ENCODE measurements at places on chromosomes 4 and X.

DNA sequence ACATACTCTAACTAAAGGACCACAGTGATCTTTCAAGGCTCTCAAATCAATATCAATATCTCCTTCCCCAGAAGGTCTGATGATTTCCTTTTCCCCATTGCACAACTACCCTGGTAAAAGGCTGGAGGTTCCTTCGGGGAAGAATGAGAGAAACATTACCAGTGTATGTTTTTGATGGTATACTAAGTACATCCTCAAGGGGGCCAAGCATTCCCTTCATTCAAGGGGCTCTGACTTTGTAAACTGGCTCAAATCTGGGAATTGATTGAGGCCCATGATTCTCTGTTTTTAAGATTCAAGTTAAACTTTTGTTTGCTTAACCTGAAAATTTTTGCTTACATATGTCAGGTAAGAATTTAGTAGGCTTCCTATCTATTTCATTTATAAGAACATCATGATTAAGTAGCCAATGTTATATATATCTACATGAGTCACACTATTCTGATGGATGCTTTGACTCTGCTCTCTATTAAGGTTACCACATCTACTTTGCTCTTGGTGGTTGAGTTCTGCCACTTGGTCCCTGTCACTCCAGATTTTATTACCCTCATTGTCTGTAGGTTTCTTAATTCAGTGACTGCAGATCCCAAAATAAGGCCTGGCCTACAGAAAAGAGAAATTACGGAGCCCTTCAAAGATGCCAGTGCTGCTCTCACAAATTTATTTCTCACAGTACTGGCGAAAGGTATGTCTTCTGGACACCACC lies 16.4 kb upstream of the GUCY1B1 start:
- DNase-seq: no peak

DNA sequence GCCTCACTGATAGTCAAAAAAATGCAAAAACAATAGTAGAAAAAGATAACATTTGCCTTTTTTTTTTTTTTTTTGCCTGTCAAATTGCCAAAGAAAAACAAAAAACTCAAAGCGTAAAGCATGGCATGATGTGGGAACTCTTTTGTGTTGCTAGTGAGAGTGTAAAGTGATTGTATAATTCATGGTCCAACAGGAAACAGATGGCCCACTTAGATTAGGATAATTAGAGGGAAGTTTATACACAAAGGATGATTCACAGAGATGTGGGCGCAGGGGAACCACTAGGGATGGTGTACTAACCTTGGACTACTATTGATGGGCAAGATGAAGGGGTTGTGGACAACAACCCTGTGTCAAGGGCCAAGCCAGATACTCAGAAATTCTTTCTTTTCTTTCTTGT lies 16.4 kb downstream of the MCUB start:
- no peak for DNase-seq

GRCh38 chr4:18571301-18571761 lies 549.8 kb upstream of the LCORL start:
- DNase-seq: no peak

DNA sequence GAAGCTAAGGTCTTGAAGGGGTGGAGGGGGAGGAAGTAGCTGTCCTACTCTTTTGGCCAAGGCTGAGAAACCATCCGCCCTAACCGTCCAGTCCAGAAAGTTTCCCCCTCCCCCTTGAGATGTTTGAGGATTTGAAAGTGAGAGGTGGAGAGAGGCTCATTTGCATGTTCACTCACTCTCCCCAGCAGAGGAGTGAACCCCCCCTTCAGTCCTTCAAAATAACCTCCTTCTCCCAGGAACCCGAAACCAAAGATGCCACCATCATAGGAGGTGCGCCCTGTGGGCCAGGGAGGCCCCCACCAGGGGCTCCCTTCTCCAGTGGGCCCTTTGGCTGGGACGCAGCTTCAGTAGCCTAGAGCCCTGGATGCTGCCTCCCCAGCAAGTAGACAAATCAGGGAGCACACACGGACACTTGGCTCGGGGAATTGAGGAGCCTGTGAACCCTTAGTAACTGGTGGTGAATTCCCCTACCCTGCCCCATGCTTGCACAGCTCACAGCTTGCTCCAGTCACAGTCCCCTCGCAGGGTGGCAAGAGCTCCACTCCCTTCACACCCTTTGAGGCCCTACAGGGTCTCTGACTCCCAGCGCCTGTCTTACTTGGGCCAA lies 25.6 kb downstream of the ELF4 start:
- DNase-seq: no peak

DNA sequence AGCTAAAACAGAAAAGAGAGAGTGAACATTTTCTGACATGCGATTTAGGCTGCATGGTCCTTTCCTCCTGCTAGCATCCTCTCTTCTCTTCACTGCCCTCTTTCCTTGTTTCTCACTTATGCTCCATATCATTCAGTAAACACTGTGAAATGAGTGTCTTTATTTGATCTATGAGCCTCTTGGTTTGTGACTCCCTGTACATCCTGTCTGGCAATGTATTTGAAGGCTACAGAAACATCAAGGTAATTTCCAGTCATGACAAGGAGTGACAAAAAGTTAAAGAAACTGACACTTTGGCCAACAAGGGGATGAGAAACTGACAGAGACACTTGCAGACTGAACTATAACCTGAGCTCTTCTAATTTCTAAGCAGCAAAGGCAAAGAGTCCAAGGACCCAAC lies 8.7 kb downstream of the FTHL17 start:
- no peak for DNase-seq

- no peak for DNase-seq
Observed at GRCh38 chr4:184795214-184795844, 30.4 kb downstream of the ACSL1 start.

DNA sequence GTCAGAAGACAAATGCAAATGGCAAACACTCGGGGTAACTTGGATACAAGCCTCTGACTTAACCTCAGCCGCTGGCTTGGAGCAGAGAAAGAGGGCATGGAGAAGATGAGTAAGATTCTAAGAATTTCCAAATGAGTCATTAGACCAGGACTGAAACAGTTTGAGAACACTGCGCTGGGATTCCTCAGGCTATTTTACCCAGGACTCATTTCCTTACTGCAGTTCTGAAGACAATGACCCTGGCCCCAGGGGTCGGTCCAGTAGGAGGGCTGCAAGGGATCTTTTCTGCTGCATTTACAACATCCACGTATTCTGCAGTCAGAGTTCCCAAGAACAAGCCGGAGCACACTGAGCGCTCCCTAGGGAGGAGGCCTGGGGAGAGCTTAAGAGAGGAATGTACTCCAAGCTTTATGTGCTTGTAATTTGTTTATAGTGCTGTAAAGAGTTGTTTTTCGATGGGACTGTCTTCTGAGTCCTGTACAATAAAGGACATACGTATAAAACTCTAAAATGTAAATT lies 27.3 kb upstream of the SORBS2 start:
- no peak for DNase-seq

- no peak for DNase-seq
Observed at GRCh38 chr4:105179539-105180401, 33.1 kb downstream of the TET2 start.

DNA sequence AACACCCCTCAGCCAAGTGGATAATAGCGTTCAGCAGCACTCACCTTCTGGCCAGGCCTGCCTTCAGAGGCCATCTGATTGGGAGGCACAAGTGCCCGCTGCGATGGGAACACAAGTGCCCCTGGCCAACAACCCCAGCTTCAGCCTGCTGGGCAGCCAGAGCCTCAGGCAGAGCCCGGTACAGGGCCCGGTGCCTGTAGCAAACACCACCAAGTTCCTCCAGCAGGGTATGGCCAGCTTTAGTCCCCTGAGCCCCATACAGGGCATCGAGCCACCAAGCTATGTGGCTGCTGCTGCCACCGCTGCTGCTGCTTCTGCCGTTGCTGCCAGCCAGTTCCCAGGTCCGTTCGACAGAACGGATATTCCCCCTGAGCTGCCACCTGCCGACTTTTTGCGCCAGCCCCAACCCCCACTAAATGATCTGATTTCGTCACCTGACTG lies 55.9 kb upstream of the MTM1 start:
- peak; percentile 59 for DNase-seq

- DNase-seq: no peak
Observed at GRCh38 chr4:77776182-77777134, 42.7 kb downstream of the CNOT6L start.

DNA sequence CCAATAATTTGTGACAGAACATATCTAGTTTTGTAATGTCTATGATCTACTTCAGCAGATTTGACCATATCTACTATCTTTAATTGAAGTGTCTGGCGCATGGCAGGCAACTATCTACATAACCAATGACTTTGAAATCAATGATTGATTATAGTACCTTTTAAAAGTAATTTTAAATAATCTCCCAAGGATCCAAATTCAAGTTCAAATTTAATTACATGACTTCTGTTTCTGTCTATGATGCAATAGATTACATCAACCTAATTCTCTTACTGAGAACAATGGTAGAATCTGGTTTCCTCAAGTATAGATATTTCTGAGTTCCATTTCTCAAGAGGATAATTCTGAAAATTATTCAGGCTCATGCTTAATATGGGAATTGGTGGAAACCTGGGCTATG lies 177.4 kb upstream of the IL15 start:
- no peak for DNase-seq

GRCh38 chrX:18146954-18147353 lies 73.7 kb downstream of the BEND2 start:
- no peak for DNase-seq

GRCh38 chrX:104137496-104137895 lies 19.3 kb downstream of the SLC25A53 start:
- no peak for DNase-seq

DNA sequence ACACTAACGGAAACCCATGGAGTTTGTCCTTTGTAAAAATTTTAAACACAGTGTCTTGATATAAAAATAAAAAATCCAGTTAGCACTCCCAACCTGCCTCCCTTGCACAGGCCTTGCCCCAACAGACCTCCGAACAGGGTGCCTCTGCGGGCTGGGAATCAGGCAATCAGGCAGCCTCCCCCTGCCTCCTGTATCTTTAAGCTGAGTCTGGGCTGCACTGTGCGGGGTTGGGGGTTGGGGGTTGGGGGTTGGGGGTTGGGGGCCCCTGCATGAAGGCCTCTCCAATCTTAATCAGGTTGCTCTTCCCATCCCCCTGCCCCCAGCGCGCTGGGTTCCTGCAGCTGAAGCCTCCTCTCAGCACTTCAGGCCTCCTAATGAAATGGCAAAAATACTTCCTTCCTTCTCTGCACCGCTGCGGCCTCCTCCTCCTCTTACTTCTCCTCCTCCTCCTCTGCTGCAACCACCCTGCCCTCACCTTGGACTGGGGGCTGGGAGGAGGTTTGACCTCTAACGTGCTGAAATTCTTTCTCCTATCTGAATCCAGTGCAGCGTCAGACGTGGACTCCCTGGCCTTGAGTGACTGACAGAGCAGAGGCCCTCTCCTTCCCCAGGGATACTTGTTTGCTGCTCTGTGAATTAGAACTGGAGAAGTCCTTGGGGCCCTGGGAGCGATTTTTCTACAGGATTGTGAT lies 26.6 kb downstream of the NLGN3 start:
- DNase-seq: peak; percentile 79

DNA sequence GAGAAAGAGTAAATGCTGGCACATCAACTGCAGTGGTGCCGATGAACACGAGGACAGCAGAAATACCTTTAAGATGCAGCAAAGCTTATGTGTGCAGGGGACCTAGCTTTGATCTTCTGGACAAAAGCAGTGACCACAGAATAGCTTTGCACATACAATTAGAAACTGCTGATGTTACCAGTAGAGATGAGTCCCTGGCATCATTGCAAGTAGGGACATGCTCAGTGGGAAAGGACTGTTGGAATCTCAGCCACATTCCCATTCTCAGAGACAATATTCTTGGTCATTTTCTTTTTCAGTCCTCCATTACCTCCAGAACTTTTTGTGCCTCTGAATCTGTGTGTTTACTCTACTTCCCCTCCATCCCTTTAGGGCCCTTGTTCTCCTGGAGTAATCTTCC lies 16.9 kb upstream of the PDLIM3 start:
- no peak for DNase-seq

GRCh38 chr4:84877051-84877833 lies 89.2 kb downstream of the WDFY3 start:
- DNase-seq: no peak

DNA sequence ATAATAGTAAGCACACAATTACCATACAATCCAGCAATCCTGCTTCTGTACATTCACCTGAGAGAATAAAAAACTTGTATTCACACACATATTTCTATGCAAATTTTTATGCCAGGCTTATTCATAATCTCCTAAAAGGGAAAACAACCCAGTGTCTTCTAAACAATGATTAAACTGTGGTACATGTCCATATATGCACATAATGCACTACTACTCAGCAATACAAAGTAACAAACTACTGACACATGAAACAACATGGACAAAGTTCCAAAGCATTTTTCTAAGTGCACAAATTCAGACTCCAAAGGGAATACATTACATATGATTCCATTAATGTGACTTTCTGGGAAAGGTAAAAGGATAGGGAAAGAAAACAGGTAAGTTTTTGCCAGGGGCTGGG lies 18.0 kb upstream of the FMR1 start:
- DNase-seq: no peak

DNA sequence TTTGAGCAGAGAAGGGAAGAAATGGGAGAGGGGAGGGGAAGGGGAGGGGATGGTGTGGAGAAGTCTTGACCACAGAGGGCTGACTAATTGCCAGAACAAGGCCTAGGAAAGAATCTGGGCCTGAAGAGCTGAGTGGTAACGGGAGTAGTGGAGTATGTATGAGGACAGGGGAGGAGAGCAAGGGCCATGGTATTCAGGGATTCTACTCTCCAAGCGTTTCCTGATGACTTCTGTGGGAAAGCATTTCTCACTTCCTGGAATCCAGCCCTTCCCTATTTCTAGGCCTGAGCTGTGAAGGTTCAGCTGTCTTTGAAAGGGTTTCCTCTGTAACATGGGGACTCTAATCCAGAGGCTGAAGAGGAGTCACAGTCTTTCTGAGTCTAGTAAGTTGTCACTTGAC lies 19.7 kb upstream of the SOX3 start:
- no peak for DNase-seq

DNA sequence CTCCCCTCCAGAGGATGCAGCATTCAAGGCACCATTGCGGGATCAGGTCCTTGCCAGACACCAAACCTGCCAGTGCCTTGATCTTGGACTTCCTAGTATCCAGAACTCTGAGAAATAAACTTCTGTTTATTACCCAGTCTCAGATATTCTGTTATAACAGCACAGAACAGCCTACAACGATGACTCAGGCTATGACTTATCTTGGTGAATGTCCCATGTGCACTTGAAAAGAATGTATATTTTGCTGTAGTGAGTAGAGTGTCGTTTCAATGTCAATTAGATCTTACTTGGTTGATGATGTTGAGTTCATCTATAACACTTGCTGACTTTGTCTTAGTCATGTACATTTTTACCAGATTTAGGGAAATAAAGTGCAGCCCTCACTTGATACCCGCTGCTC lies 34.5 kb upstream of the PGRMC1 start:
- no peak for DNase-seq

GRCh38 chrX:14064626-14065432 lies 35.1 kb upstream of the GEMIN8 start:
- no peak for DNase-seq

DNA sequence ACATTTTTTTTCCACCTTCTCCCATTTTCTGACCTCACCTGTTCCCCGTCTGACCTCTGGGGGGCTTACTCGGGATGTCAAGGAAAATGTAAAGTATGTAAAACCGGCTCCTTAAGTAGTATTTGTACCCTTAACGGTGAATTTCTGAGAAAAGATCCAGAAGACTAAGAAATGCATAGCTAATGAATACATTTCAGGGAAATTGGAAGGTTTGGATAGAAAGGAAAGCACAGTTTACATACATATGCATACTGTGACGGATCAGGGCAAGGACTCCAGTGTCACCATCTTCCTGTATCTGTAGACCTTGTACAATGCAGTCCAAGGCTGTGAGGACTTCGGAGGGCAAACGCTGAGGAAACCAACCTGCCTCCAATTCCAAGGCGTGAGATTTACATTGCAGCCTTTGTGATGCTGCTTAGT lies 2185.9 kb upstream of the TENM3 start:
- DNase-seq: no peak
